GM13976 (cell line): ENCODE measurements at places on chromosomes 2 and 18.

DNA sequence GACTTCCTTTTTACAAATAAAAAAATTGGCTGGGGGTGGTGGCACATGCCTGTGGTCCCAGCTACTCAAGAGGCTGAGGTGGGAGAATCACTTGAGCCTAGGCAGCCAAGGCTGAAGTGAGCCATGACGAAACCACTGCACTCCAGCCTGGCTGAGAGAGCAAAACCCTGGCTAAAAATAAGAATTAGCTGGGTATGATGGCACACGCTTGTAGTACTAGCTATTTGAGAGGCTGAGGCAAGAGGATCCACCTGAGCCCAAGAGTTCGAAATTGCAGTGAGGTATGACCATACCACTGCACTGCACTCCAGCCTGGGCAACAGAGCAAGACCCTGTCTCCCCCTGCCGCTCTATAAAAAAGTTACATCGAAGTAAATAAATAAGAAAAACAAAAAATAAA, 33.7 kb downstream of the GFPT1 start:
- DNase-seq, result no peak

DNA sequence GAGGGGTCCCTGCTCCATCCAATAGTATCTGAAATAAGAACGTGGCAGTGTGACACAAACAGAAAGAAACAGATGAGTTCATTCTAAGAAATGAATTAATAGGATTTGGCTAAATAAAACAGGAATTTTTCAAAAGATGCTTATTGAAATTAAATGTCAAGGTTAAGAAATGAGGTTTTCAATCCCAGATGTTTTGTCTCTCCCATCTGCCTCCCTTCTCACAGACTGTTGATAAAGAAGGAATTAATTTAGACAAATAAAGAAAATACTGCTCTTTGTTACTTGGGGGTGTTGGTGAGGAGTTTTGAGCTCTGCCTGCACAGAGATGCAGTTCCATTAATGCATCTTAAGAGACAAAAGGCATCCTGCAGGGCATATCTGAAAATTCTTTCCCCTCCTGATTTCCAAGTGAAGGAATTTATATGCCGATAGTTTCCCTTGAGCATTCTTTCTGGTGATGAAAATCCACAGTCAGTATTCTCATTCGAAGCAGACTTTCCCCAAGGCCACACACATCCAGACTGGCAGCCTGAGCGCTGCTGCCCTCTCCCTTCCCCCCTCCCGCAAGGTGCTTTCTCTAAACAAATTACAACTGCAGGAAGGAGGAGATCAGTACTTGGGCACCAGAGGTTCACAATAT, 385.4 kb upstream of the RND3 start:
- DNase-seq, result no peak

DNA sequence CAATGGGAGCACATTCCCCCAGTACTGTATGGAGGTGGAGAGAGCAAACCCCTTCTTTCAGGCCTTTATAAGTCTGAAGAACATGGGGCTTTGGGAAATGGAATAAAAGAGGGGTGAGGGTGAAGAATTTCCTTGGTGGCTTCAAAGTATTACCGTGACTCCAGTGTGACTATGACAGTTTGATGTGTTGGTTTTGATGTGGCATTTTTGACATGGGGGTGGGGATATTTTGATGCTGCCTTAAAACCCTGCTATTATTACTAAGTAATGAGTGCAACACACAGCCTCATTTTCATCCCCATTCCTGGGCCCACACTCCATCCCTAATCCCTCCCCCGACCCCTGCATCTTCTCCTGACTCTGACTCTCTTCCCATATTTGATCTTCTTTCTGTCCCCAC, 23.6 kb downstream of the QPCT start:
- no peak for DNase-seq

DNA sequence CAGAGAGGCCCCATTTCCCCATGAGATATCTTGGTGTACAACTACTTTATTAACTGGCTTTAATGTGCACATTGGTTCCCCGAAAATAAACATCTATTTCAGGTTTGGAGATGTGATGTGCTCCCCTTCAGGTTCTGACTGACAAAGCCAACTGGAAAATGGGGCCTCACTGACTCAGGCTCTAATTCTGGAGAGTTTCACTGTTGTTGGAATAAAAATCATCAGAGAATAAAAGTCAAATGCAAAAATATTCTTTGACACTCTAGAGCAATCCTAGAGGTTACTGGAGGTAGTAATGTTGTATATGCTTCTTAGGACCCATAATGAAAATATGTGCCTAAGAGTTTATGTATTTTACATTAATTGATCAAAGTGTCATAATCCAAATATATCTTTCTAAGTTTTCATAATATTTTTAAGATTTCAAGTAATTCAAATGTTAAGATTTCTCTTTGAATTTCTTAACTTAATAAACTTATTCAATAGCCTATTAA, 189.9 kb upstream of the COL3A1 start:
- DNase-seq, result no peak

DNA sequence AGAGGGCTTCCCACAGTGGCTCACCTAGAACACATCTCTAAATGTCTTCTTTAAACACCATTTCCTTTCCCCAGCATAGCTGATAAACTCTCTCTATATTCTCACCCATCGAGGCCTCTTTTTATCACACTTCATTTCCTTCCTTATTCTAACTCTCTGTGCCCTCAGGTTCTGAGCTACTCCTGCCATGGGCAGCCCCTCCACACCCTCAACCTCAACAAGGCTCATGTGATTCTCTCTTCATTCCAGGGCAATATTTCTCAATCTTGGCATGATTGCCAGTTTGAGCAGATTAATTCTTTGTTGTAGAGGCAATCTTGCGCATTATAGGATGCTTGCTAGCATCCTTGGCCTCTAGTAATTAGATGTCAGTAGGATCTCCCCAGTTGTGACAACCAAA, 999.1 kb downstream of the TSN start:
- DNase-seq, result no peak

GRCh38 chr2:45808294-45808800, 156.9 kb downstream of the PRKCE start:
- no peak for DNase-seq

GRCh38 chr2:141900826-141901225, 230.0 kb downstream of the LRP1B start:
- DNase-seq, result no peak

GRCh38 chr2:7899241-7899640, 782.6 kb upstream of the ID2 start:
- no peak for DNase-seq

DNA sequence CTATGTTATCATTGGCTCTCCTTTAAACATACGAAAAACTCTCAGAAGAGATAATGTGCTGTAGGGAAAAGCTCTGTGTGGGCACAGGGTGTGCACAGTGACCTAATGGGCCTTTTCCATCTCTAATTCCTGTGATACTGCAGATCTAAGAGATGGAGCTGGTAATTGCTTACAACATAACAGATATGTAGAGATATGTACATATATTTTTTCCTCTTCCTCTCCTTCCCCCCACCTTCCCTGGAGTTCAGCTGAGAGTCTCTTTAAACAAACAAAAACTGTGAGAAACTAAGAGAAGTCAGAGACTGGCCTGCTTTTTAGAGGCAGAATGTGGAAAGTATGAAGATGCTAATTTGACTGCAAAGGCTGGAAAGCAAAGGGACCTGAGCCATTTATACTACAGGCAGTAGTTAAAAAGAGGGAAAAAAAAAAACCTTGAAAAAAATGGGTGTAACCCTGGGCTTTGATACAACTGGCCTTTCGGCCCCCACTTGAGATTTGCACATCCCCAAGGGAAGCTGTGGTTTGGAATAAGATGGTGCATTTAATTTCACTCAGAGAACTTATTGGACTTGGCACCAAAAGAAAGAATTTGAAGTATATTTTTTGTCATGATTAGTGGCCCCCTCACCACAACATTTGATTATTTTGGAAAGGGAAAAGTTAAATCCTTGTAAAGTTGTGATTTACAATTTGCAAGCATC, 502.2 kb upstream of the ZEB2 start:
- no peak for DNase-seq

GRCh38 chr18:23816740-23817139, 127.5 kb downstream of the LAMA3 start:
- no peak for DNase-seq

- DNase-seq, result no peak
Measured at GRCh38 chr2:113260991-113261390, 17.7 kb downstream of the PAX8 start.

DNA sequence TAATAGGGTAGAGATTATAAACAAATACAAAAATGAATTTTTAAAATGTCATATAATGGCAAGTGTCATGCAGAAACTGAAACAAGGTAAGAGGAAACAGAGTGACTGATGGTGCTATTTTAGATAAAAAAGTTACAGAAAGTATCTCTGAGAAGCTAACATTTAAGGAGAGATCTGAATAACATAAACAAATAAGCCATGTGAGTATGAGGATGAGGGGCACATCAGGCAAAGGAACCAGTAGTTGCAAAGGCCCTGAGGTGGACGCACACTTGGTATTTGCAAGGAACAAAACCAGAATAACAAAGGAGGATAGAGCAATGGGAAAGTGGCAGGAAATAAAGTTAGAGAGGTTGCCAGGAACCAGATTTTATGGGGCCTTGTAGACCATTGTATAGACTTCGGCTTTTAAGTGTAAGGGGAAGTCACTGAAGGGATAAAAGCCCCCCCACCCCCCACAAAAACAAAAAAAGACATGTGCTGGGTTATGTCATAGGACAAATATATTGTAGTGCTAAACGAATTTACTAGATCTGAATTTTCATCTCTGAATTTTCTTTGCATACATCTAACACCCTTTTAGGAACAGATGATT, 159.2 kb downstream of the DTNB start:
- DNase-seq, result peak; percentile 45

- DNase-seq, result no peak
Measured at GRCh38 chr2:173545364-173545763, 190.7 kb downstream of the CDCA7 start.

- DNase-seq, result no peak
Measured at GRCh38 chr2:193336781-193337180, 1142.0 kb upstream of the TMEFF2 start.

- DNase-seq, result peak; percentile 55
Measured at GRCh38 chr2:55431982-55432627, 12.4 kb upstream of the CCDC88A start.

GRCh38 chr18:58169472-58169871, 125.4 kb downstream of the NEDD4L start:
- no peak for DNase-seq

DNA sequence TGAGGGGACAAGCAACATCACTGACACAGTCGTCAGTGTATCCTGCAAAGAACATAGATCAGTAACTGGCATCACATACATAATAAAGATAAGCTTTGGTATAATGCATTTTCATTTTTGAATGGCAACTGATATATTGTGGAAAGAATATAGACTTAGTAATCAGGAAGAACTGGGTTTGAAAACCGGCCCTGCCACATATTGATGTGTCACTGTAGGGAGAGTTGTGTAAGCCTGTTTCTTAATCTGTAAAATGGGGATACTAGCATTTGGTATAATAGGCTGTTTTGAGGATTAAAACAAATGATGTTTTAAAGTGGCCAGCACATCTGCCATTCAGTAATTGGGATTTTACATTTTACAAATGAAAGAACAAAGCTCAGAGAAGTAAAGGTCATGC, 277.8 kb upstream of the CNTNAP5 start:
- no peak for DNase-seq

DNA sequence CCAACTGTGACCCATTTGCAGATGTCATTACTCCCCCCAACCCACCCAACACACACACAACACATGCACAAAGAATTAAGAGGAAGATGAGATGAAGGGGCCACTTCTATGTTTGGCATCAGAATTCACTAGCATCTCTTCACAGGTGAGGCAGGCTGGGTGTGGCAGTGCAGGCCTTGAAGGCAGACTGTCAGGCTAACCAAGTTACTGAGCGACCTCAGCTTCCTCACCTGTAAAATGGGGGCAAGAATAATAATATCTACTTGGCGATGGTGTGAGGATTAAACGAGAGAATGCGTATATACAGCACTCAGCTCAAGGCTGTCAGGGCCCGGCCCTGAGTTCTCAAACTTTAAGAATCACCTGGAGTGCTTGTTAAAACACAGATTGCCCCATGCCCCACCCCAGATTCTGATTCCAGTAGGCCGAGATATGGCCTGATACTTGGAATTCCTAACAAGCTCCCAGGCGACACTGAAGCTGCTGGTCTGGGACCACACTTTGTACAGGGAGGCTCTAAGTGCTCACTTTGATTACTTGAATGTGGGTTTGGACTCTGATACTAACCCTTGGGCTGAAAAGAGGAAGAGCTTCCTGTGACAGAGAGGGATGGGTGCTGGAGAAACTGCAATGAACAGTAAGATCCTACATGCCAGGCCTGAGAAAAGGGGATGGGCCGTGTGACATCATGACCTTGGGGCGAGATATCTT, 1.1 kb downstream of the ACTG2 start:
- DNase-seq, result no peak

DNA sequence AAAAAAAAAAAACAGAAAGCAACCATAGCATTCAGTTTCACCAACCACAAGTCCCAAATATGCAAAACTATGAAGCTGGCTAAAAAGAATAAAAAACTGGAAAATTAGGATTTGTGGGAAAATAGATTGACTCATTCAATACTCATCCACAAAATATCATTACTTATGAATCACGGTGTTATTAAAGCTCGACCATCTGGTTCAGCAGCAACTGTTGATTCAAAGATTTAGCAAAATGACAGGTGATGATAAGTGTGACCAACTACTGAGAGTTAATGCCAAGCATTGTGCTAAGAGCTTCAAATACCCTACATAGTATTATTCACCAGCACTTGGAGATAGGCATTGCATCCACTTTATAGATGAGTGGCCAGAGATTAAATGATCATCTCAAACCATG, 26.2 kb upstream of the XDH start:
- DNase-seq, result no peak

- DNase-seq, result no peak
Measured at GRCh38 chr2:42784204-42784880, 8.0 kb downstream of the HAAO start.

DNA sequence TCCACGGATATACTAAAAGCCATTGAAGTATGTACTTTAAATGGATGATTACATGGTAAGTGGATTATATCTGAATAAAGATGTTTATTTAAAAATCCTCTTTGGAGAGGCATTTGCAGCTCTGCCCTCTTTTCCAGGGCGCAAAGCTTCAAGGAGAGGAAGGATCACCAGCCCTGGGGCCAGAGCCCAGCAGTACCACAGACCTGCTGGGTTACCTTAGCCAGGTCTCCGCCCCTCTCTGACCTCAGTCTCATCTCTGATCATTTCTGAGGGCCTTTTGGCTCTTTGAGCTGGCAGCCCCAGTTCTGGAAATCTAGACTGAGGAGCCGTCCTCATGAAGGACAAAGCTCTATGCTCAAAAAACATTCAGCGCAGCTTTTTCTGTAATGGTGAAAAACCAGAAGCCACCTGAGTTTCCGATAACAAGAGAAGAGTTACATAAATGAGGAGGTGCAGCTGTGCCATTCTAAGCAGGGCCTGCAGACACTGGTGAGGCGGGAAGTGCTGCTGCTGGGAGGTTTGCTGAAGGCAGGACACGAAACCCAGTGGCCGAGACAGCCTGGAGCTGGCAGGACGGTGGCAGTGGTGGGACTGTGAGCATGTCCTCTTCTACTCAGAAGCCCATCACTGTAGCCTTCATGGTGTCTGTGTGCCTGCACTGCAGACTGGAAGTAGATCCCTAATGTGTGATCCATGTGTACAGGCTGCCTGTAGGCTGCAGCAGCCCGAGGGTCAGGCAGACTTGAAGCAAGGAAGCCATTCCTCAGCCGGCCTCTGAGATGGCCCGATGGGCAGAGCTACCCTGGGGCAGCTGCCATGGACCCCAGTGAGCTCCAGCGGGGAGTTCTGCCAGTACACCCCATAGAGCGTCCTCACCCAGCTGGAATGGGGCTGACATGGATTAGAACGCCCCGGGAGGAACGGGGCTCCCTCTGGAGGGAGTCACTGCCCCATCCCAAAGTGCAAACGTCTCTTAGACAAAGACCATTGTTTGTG, 27.7 kb downstream of the ADRA2B start:
- no peak for DNase-seq

- no peak for DNase-seq
Measured at GRCh38 chr2:75325594-75325993, 126.3 kb upstream of the TACR1 start.
